ENCODE measurements at places on chromosomes 3 and 15. TPM values are rescaled to one million over a fixed set of nuclear protein-coding genes. Genes with fewer than 3 reads are reported as not detected.

GRCh38 chr15:64522226-64522823 is 61.9 kb downstream of the ZNF609 start:
- H3K27ac ChIP-seq = peak overlapping the region; percentile 11
- no peak for DNase-seq
- no peaks in the 10 kb centered on the region for H3K27me3 ChIP-seq
- no peak overlapping the region for H3K4me3 ChIP-seq
- H3K36me3 ChIP-seq = peaks cover 2% of the 10 kb centered on the region
- peaks cover 66% of the 10 kb centered on the region for H3K4me1 ChIP-seq

DNA sequence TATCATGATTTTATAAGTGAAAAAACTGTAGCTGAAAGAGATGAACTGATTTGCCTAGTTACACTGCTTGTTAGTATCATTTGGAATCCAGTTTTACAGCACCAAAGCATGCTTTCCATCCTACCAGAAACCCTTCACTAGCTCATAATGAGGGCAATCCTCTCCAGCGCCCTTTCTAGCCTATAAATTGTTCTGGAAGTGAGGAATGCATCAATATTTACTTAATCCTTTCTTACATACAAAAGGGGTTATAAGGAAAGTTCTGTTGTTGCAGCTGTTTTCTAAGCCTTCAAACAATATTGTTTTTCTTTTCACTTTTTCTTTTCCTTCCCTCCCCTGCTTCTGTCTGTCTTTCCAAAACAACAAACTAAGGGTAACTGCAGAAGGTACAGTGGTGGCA is 11.0 kb upstream of the PCCB start:
- no peaks in the 10 kb centered on the region for H3K36me3 ChIP-seq
- no peaks in the 10 kb centered on the region for H3K4me1 ChIP-seq
- H3K4me3 ChIP-seq = no peak overlapping the region
- no peak overlapping the region for H3K27ac ChIP-seq
- peaks cover 12% of the 10 kb centered on the region for H3K27me3 ChIP-seq

DNA sequence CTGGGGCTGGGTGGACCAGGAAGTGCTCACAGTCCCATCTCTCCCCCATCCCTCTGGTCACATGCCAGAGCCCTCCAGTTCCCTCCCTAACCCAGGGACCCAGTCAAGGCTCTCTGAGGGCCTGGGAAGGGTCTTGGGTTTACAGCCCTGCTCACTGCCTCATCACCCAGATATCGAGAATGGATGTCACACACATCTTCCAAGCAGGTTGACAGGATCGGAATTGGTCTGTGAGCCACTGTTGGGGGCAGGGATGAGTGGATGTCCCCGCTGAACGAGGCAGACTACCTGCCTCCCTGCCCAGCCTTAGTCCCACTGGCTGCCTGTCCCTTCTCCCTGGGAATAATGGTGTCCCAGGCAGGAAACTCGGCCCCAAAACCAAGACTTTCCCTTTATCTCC is 20.0 kb upstream of the GOLGA6C start:
- H3K4me3 ChIP-seq = no peak overlapping the region
- H3K27me3 ChIP-seq = peaks cover 17% of the 10 kb centered on the region
- H3K27ac ChIP-seq = no peak overlapping the region
- no peak for DNase-seq
- H3K36me3 ChIP-seq = no peaks in the 10 kb centered on the region

- H3K27ac ChIP-seq = peak overlapping the region; percentile 48
- no peak overlapping the region for H3K4me3 ChIP-seq
- H3K27me3 ChIP-seq = no peaks in the 10 kb centered on the region
- no peaks in the 10 kb centered on the region for H3K4me1 ChIP-seq
Measured at GRCh38 chr3:15258720-15259119, 52.7 kb downstream of the CAPN7 start.

DNA sequence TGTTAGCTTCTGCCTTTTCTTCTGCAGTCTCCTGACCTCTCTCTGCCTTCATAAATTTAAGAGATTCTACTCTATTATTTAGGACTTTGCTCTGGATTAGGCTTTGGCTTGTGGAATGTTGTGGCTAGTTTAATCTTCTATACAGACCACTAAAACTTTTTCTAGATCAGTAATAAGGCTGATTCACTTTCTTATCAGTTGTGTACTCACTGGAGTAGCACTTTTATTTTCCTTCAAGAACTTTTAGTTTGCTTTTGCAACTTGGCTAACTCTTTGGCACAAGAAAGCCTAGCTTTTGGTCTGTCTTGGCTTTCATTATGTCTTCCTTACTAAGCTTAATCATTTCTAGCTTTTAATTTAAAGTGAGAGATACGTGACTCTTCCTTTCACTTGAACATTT is 265.5 kb upstream of the TBC1D5 start:
- no peak for DNase-seq
- peaks cover 7% of the 10 kb centered on the region for H3K27me3 ChIP-seq
- no peaks in the 10 kb centered on the region for H3K4me1 ChIP-seq
- peaks cover 2% of the 10 kb centered on the region for H3K36me3 ChIP-seq
- H3K27ac ChIP-seq = no peak overlapping the region
- no peak overlapping the region for H3K4me3 ChIP-seq

- H3K27me3 ChIP-seq = peaks cover 26% of the 10 kb centered on the region
- H3K27ac ChIP-seq = peak overlapping the region; percentile 94
- DNase-seq = peak; percentile 64
- H3K4me1 ChIP-seq = peaks cover 67% of the 10 kb centered on the region
- H3K4me3 ChIP-seq = peak overlapping the region; percentile 91
- peaks cover 1% of the 10 kb centered on the region for H3K36me3 ChIP-seq
Measured at GRCh38 chr15:60590935-60591495, 112.1 kb upstream of the ICE2 start.

DNA sequence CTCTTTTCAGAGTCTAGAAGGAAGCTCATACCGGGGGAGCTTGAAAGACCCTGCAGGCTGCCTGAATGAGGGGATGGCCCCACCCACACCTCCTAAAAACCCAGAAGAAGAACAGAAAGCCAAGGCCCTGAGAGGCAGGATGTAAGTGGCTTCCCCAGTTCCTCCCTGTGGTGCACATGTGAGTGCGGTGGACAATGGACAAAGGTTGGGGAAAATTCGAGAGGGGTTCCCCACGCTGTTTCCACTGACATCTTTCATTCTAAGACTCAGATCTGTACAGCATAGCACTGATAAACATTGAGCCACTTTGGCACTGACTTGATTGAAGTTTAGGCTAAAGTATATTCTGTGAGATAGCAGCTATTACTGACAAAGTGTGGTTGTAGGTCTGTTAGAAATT is 79.5 kb upstream of the UMPS start:
- peaks cover 26% of the 10 kb centered on the region for H3K27me3 ChIP-seq
- H3K4me3 ChIP-seq = peak overlapping the region; percentile 49
- DNase-seq = peak; percentile 17
- H3K4me1 ChIP-seq = peaks cover 19% of the 10 kb centered on the region

The SLC24A5 gene
- not detected for total RNA-seq

The LARP6 gene
- not detected for total RNA-seq

The LYZL4 gene
- not detected for total RNA-seq

The DTWD1 gene
- total RNA-seq = 20.0 TPM

All from activated T-cell treated with anti-CD3 and anti-CD28 coated beads, Interleukin-2, amount 50 U/mL, for 72 hours (primary cell).